ENCODE measurements at places on chromosomes 4 and X.

DNA sequence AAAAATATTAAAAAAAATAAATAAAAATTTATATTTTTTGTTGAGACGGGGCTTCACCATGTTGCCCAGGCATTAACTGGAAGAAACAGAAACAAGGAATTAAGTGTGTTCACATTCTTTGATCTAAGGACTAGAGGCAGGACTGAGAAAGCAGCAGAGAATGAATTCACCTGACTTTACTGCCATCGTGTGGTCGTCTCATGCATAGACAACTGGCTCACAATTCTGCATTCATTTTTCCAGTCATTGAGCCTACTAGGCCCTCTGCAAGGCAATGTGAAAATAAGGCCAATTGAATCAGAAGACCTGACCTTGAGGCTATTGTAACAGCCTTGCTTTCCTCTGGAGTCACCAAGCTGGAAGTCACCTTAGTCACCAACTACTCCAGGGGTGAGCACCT is 37.4 kb downstream of the LHFPL1 start:
- peak; percentile 26 for DNase-seq

- DNase-seq: no peak
Measured at GRCh38 chrX:3728454-3728853, 15.0 kb upstream of the PRKX start.

- DNase-seq: no peak
Measured at GRCh38 chr4:76931087-76931486, 18.5 kb upstream of the SEPTIN11 start.

GRCh38 chr4:159077702-159078495 is 25.0 kb upstream of the RAPGEF2 start:
- peak; percentile 29 for DNase-seq

GRCh38 chrX:22800360-22800759 is 199.4 kb upstream of the DDX53 start:
- no peak for DNase-seq

DNA sequence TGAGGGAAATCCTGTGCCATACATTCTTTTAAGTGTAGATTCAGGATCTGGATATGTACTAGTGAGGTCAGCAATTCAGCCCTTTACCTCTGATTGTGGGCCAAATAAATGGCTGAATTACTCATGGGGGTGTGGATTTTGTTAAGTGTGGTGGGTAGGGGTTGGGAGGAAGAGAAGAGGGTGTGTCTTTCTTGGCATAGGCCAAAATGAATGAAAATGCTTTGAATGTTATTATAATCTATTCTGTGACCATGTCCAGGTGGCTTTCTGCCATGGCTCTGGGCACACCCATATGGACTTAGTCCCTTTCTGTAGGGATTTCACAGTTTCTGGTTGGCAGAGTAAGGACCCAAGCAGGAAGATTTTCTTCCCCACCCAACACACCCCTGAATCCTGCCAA is 244.3 kb downstream of the CBR4 start:
- DNase-seq: no peak

- DNase-seq: no peak
Measured at GRCh38 chr4:87824352-87824751, 8.4 kb upstream of the MEPE start.

- no peak for DNase-seq
Measured at GRCh38 chr4:55546506-55546755, 278 bp downstream of the CLOCK start.

DNA sequence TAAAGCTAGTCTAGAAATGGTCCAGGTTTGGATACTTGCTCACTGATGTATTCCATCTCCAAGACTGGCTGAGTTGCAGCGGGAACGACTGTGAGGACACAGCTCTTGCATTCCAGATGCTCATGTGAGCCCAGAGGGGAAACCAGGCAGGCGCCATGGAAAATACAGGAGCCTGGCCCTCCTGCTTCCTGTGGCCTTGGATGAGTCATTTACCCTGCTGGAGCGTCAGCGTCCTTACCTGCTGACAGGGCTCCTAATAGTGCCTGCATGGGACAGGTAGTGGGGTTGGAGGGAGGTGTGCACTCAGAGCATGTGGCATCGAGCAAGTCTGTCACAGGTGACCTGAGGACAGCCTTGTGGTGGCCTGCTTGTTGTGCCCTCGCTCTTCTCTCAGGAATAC is 69.4 kb downstream of the NSG1 start:
- no peak for DNase-seq

DNA sequence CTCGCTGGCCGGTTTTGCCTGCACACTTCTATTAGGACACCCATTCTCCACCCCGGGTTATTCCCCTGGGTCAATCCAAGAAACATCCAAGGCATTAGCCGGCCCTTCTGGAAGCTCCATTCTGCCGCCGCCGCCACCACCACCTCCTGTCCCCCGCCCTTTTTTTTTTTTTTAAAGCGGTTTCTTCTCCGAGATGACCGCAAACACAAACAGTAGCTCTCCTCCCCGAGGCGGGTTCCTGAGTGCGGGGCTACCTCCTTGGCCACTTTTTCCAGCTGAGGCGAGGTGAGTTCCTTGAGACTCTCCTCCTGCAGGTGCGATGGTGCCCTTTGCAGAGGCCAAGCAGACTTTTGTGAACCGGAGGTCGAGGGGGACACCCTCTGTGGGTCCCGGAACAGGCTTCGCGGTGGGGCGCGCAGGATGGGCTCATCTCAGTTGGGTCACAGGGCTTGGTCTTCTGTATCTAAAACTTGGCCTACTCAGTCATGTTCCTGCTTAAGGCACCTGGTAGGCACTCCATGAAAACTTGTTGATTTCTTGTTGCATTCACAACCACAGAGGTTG is 930 bp downstream of the NWD2 start:
- DNase-seq: no peak

DNA sequence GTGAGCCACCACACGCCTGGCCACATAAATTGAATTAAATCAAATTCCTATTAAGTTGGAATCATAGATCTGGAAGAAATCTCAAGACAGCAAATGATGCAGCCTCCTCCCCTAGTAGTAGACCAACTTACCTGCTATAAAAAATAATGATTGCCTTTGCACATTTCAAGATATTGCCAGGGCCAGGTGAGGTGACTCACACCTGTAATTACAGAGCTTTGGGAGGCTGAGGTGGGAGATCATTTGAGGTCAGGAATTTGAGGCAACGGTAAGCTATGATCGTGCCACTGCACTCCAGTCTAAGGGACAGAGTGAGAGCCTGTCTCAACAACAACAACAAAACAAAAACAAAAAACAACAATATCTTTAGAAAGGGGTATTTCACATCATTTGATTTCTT is 17.0 kb upstream of the WWC2 start:
- DNase-seq: no peak

GRCh38 chr4:115053313-115053712 is 60.1 kb downstream of the NDST4 start:
- DNase-seq: no peak

DNA sequence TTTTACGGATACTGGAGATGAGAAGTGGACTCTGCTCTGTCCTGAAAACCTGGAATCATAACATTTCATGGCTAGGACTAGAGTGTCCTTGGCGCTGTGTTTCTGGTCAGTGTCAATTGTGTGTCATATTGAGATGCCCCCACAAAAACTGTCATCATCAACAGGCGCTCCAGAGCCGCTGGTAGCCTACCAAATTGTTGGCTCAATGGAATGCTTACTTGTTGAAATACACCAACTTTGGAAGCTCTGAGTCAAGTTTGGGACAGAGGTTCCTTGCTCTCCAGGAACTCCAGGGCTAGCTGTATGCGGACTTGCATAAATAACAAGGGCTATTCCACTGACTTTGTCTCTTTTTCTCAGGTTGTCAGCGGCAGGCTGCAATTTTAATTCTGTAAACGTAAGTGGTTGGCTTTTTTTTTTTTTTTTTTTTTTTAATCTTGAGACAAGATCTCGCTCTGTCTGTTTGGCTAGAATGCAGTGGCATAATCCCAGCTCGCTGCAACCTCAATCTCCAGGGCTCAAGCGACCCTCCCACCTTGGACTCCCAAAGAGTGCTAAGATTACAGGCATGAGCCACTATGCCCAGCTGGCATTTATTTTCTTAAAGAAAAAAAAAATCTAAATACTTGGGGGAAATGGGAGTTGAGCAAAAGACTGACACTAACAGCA is 871 bp upstream of the HPGD start:
- no peak for DNase-seq

GRCh38 chr4:80239480-80240150 is 26.8 kb upstream of the FGF5 start:
- DNase-seq: no peak
